ENCODE measurements at places on chromosomes 2 and 18. TPM values are rescaled to one million over a fixed set of nuclear protein-coding genes. Genes with fewer than 3 reads are reported as not detected.

DNA sequence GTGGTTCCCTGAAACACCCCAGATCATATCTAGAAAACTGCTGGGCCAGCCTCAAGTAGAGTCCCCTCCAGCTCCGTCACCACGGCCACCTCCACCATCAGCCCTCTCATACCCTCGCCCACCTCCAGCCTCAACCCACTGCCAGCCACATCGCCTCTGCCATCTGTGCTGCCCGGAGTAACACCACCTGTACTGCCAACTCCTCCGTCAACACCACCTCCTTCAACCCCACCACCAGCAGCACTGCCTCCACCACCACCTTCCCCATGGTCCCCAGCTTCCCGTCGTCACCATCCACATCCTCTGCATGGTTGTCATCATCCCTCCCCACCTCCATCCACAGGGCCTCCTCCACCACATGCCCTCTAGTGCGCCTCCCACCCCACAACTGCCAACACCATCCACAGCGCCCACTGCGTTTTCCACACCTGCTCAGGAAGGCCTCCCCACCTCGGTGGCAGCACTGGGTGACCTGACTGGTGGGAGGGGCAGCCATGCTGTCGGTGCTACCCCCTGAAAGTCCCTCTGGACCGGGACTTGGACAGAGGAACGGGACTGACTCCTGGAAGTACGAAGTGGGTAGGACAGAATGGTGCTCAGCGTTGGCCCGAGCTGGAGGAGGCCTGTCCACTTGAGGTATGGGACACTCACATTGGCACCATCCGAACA lies 1.6 kb downstream of the SNED1 start:
- H3K27ac ChIP-seq: peak overlapping the region; percentile 81
- H3K4me3 ChIP-seq: peak overlapping the region; percentile 72
- peak; percentile 46 for DNase-seq
- H3K36me3 ChIP-seq: peaks cover 10% of the 10 kb centered on the region
- peaks cover 64% of the 10 kb centered on the region for H3K4me1 ChIP-seq

DNA sequence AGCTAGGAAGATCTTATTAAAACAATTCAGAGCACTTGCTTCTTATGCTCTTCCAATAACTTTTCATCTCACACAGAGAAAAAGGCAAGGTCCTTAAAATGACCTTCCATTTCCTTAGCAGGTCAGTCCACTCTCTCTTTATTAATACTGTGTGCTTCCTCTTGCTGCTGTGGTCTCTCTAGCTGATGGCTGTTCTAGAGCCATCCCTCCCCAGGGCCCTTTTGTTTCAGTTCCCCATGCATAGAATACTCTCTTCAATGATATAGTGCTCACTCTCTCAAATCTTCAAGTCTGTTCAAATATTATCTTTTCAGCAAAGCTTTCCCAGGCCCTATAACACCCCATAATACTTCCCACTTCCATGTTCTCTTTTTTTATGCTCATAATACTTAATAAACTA lies 469.3 kb downstream of the METTL4 start:
- H3K27ac ChIP-seq: no peak overlapping the region
- no peaks in the 10 kb centered on the region for H3K4me1 ChIP-seq

GRCh38 chr2:11365096-11365879 lies 20.9 kb upstream of the ROCK2 start:
- H3K27me3 ChIP-seq: no peaks in the 10 kb centered on the region
- H3K4me1 ChIP-seq: peaks cover 28% of the 10 kb centered on the region
- no peak for DNase-seq
- no peaks in the 10 kb centered on the region for H3K36me3 ChIP-seq
- no peak overlapping the region for H3K4me3 ChIP-seq

TWIST2 gene
- 8.4 TPM for total RNA-seq

PROKR1 gene
- total RNA-seq: not detected

DNA sequence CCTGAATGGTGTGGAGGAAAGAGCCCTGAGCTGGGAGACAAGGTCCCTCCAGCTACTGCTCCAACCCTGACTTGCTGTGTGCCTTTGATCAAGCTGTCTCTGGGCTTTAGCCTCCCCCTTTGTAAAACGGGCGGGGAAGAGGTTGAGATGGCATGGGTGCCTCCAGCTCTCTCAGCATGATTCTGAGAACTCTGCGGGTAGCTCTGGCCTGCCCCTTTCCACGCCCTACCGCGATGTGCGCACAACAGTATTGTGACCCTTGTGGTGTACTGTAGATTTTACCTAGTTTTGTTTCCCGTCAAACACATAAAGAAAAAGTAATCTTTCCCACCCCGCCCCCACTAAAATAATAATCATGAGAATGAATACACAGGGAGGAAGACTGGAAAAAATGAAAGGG lies 5.3 kb downstream of the CD8A start:
- H3K4me3 ChIP-seq: no peak overlapping the region
- H3K27me3 ChIP-seq: peaks cover 32% of the 10 kb centered on the region
- peaks cover 19% of the 10 kb centered on the region for H3K4me1 ChIP-seq

DNA sequence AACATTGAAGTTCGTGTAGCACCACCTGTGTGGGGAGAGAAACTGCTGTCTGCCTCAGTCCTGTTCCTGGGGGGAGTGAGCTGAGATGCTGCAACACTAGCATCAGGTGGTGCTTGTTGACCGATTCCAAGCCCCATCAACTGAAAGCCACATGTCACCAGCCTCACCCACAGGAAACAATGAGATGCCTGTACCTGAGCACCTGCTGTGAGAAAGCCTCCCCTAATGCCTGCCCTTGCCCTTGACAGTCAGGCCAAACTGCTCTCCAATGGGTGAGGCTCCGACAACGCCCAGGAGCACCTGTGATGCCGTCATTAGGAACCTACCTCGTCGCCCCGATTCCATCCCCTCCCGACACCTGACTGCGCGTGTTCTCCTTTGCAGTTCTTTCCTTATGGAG lies 104.6 kb downstream of the SMC6 start:
- no peak overlapping the region for H3K4me3 ChIP-seq
- peaks cover 24% of the 10 kb centered on the region for H3K4me1 ChIP-seq
- no peak overlapping the region for H3K27ac ChIP-seq
- H3K27me3 ChIP-seq: no peaks in the 10 kb centered on the region
- no peak for DNase-seq
- no peaks in the 10 kb centered on the region for H3K36me3 ChIP-seq

DNA sequence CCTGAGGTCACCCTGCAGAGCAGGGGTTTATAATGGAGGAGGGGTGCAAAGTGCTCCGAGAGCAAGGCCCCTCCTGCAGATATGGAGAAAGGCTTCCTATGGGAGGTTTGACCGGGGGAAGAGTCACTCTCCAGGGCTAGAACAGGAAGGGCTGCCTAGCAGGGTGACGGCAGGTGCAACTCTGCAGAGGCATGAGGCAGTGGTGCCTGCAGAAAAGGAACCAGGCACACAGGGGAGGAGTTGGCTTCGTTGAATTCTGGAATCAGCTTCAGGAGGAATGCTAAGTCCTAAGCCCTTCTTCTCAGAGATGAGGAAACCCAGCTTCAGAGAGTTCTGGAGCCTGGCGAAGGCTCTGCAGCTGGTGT lies 17.5 kb upstream of the HPCAL1 start:
- DNase-seq: no peak
- H3K4me3 ChIP-seq: no peak overlapping the region
- peaks cover 32% of the 10 kb centered on the region for H3K4me1 ChIP-seq
- H3K36me3 ChIP-seq: no peaks in the 10 kb centered on the region
- H3K27me3 ChIP-seq: no peaks in the 10 kb centered on the region

DNA sequence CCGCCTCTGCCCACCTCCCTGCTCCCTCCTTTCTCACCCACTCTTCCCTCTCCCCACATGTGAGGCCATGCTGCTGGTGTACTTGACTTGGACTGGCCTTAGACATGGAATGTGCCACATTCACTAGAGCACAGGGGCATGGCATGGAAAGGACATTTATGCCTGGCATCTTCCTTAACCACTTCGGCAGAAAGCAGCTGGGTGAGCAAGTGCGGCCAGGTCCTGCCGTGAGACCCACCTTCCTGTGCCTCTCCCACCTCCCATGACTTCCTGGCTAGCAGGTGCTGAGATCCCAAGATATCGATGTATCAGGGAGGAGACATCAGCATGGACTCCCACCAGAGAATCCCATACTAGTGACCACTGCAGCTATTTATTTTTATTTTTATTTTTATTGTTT lies 13.0 kb downstream of the GPR55 start:
- H3K4me1 ChIP-seq: no peaks in the 10 kb centered on the region
- no peak overlapping the region for H3K4me3 ChIP-seq
- H3K27me3 ChIP-seq: peaks cover 4% of the 10 kb centered on the region
- no peaks in the 10 kb centered on the region for H3K36me3 ChIP-seq
- no peak for DNase-seq
